ENCODE measurements at places on chromosomes 3 and 15.

GRCh38 chr3:102979682-102980354 is 545.0 kb downstream of the ZPLD1 start:
- DNase-seq, result no peak

- no peak for DNase-seq
These were observed 1.1 kb downstream of the BAHD1 start for GRCh38 chr15:40441565-40442531.

- no peak for DNase-seq
These were observed 35.9 kb upstream of the TRAK1 start for GRCh38 chr3:42055291-42055690.

GRCh38 chr3:41464401-41464800 is 265.1 kb downstream of the CTNNB1 start:
- DNase-seq, result no peak

GRCh38 chr3:140203510-140203909 is 268.5 kb downstream of the CLSTN2 start:
- no peak for DNase-seq

GRCh38 chr3:138303474-138303873 is 26.2 kb downstream of the NME9 start:
- no peak for DNase-seq

- DNase-seq, result no peak
These were observed 175.1 kb upstream of the CTNNB1 start for GRCh38 chr3:41024031-41024836.

DNA sequence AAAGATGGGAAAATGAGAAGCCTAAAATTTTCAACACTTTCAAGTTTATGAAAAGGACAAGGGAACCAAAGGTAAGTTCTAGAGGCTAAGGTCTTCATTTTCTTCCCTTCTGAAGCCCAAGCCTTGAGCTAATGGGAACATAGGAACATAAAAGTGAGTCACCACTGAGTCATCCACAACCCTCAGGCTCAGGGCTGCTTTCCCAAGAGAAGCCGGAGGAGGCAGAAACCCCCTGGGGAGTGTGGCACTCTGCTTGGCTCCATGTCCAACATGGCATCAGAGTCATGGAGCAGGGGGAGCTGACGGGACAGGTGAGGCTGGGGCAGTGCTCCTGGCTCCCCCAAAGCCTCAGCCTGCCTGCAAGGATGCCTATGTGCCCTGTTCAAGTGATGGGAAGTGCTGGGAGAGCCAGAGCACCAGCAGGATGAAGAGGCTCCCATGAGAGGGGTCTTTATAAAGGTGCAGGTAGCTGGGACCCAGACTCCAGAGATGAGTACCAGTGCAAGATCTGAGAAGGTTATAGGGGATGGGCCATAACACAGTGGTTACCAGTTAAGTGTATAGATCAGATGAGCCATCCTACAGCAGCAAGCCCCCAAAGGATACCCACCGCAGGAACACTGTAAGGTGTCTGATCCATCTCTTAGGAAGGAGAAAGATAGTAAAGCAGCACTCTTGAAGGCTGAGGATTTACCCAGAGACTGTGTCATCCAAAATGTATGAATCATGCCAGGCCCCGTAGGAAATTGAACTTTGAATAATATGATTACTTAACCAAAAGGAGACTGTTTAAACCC is 31.8 kb upstream of the RYR3 start:
- no peak for DNase-seq

- DNase-seq, result no peak
These were observed 45.0 kb upstream of the FOXP1 start for GRCh38 chr3:71628522-71628921.

DNA sequence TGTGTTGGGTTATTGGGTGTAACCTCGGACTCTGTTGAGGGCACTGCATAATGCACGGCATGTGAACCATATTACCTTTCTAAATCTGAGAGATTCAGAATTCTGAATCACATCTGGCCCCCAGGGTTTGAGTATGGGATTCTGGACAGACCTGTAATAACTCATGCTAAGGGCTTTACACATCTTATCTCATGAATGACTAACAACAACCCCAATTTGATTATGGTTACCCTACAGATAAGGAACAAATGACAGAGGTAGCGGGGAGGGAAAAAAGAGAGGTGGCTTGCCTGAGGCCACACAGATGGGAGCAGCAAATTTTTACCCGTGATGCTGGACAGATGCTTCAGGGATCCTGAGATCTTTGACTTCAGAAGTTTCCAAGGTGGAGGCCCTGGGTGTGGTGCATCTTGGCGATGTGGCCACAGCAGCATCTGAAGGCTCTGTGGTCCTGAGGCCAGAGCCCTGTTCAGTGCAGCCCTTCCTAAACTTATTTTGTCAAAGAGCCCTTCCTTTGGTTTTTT is 43.8 kb downstream of the POMGNT2 start:
- DNase-seq, result no peak

- DNase-seq, result no peak
These were observed 74.5 kb downstream of the PPCDC start for GRCh38 chr15:75097939-75098338.

DNA sequence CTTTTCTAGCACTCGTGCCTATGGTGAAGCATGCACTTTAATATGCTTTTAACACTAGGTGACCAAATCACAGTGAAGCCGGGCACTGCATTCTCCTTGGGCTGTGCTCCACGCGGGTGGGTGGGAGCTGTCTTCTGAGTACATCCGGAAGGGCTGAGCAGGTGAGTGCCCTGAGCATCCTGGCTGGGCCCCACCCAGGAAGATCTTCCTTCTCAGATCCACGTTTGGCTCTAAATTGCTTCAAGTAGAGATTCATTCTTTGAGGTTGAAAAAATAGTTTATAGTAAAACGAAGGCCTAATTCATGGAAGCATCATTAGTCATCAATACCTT is 73.9 kb upstream of the BLM start:
- DNase-seq, result no peak

DNA sequence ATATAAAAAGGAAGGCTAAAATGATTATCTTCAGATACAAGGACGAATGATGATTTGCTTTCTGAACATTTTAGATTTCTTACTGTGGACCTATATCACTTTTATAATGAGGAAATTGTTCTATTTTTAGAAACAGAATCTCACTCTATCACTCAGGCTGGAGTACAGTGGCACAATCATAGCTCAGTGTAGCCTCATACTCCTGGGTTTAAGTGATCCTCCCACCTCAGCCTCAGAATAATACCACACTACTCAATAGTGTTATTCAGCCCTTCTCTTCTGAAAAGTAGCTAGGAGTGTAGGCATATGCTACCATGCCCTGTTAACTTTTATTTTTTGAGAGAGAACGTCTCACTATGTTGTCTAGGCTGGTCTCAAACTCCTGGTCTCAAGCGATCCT is 15.8 kb downstream of the DNAJC13 start:
- no peak for DNase-seq

DNA sequence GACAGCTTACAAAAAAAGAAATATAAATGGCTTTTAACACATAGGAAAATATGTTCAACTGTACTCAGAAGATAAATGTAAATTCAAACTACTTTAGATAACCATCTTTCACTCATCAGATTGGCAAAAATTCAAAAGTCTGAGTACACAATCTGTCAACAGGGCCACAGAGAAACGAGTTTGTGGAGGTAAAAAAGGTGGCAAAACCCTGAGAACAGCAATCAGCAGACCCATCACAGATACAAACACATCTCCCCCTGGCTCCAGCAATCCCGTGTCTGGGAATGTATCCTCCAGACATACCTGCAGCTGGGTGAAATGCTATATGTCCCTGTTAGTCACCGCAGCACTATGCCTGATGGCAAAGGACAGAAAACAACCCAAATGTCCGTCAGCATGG is 149.5 kb downstream of the OSBPL10 start:
- DNase-seq, result no peak

DNA sequence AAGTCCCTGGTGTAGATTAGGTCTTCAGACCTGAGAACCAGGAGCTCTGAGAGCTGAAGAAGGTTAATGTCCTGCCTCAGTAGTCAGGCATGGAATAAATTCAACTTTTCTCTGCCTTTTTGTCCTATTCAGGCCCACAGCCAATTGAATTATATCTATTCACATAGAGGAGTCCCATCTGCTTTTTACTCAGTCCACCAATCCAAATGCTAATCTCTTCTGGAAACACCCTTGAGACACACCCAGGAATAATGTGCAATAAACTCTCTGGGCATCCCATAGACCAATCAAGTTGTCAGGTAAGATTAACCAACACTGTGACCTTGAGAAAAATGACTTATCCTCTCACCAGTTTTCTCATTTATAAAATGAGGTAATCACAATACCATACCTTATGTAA is 129.4 kb downstream of the MEX3B start:
- DNase-seq, result no peak
